ENCODE measurements at places on chromosomes 1 and 21.
A peak's percentile ranks its signal among the peaks of the same experiment; 100 is the strongest.

- DNase-seq: no peak
Measured at GRCh38 chr21:27681038-27681437, 714.1 kb upstream of the ADAMTS5 start.

- no peak for DNase-seq
Measured at GRCh38 chr1:201137579-201138310, 10.8 kb upstream of the ASCL5 start.

DNA sequence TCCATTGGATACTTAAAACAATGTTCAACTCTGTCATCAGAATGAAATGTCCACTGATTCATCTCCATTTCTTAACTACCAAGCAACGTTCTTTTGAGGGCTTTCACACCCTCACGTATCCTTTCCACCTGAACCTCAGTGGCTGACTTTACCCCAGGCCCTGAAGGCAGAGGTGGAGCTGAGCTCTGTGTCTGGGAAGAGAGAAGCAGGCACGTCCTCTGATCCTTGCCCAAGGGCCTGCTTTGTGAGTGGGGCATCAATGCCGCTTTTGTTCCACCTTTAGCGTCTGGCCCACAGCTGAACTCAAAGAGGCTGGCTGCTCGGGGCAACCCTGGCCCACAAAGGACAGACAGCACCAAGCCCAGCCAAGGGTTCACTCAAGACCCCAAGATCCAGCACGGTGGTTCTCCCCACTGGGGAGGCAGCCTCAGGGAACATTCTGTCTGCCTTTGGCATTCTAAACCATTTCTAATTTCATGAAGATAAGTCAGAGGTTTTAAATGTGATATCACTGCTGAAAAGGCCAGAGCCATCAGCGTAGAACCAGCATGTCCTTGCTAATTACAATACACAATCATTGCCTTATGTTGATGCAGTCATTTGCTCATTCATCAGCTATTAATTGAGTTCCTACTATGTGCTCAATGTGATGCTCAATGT lies 126.0 kb upstream of the UBE2U start:
- no peak for DNase-seq

DNA sequence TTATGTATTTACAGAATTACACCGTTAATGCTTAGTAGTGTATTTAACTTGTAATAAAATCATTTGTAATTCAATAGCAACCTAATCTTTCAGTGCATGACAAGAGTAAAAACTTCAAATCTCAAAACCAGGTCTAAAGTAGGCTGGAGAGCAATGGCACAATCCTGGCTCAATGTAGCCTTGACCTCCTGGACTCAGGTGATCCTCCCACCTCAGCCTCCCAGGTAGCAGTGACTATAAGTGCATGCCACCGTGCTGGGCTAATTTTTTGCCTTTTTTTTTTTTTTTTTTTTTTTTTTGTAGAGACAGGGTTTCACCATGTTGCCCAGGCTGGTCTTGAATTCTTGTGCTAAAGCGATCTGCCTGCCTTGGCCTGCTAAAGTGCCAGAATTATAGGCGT lies 11.3 kb downstream of the IPP start:
- no peak for DNase-seq

GRCh38 chr21:43608664-43609063 lies 50.6 kb downstream of the HSF2BP start:
- DNase-seq: no peak

- DNase-seq: no peak
Measured at GRCh38 chr1:8711151-8711550, 106.3 kb downstream of the RERE start.

GRCh38 chr1:60942896-60943638 lies 139.3 kb upstream of the NFIA start:
- DNase-seq: peak; percentile 43

GRCh38 chr1:22861764-22862440 lies 110.8 kb downstream of the LACTBL1 start:
- no peak for DNase-seq

GRCh38 chr1:81780705-81781454 lies 19.9 kb upstream of the ADGRL2 start:
- DNase-seq: no peak

DNA sequence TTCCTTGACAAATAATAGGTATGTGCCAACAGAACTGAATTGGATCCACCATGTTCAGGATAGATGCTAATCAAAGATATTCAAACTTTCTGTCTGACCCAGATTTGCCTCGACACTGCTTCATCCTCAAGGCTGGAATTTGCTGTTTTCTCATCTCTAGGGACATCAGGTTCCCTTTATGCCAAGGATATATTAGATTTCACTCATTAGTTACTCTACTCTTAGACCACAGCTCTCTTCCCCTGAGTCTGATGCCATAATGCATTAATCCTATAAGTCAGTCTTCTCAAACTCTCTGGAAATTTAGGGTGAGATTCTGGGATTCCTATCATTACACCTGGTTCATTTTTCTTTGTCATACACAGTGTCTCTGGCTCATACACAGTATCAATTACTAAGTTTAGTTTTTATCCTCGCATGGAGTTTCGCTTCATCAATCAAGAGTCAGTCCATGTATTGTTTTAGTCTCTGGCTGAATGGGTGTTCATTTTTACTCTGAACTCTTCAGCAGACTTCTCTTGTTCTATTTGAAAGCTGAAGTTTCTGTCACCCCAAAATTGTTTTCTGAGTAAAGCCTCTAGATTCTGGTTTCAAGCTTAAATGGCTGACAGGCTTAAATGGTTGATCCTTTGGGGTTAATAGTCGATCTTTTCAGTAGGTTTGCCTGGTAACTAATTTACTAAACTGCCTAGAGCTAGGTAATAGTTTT lies 9.3 kb upstream of the DCAF6 start:
- DNase-seq: no peak

- no peak for DNase-seq
Measured at GRCh38 chr1:236759252-236759859, 35.7 kb upstream of the MTR start.
